ENCODE measurements at places on chromosomes 16 and 17. TPM values are rescaled to one million over a fixed set of nuclear protein-coding genes. Genes with fewer than 3 reads are reported as not detected.

NXPH3 gene
- 6.3 TPM for total RNA-seq

DNA sequence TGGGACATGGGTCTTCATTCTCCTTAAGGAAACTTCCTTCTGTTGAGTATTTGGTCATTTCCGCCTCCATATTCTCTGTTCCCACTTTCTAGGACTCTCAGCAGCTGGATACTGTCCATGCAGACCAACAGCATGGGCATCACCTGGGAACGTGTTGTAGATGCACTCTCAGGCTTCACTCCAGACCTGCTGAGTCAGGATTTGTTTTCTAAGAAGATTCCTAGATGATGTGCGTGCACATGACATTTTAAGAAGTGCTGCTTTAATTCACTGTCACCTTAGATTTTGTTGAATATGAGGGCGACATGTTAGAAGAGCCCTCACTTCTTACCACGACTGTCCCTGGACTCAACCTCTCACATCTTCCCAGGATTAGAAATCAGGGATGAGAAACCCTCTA, 10.0 kb upstream of the SDK2 start:
- H3K27ac ChIP-seq, result no peak overlapping the region
- no peaks in the 10 kb centered on the region for H3K36me3 ChIP-seq
- no peak for DNase-seq

KRT20 gene
- not detected for total RNA-seq

CTF1 gene
- 9.3 TPM for total RNA-seq

DNA sequence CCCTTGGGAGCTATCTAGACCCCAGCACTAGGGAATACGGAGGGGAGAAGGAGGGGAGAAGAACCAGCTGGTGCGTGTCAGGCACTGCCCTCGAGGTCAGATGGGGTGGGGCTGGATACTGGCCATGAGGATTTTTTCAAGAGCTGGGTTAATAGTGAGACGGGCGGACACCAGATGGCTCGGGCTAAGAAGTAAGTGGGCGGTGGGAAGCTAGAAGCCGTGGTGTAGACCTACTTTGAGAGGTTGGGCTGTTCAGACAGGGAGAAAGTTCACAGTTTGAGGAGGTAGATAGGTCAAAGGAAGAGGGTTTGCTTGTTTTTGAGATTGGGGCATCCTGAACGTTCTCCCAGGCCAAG, 303.8 kb downstream of the SEC14L1 start:
- no peaks in the 10 kb centered on the region for H3K27me3 ChIP-seq
- no peaks in the 10 kb centered on the region for H3K36me3 ChIP-seq
- H3K4me1 ChIP-seq, result peaks cover 72% of the 10 kb centered on the region
- H3K27ac ChIP-seq, result peak overlapping the region; percentile 70

CBFA2T3 gene
- total RNA-seq, result 19.0 TPM

METTL26 gene
- total RNA-seq, result 53.5 TPM

MYO15B gene
- 193 TPM for total RNA-seq

- H3K4me1 ChIP-seq, result no peaks in the 10 kb centered on the region
- no peak overlapping the region for H3K27ac ChIP-seq
- no peaks in the 10 kb centered on the region for H3K27me3 ChIP-seq
- H3K4me3 ChIP-seq, result no peak overlapping the region
- DNase-seq, result no peak
Observed at GRCh38 chr16:62060089-62060488, 23.9 kb upstream of the CDH8 start.

GRCh38 chr17:49968405-49969133, 421 bp upstream of the DLX4 start:
- peaks cover 94% of the 10 kb centered on the region for H3K27me3 ChIP-seq
- peak overlapping the region; percentile 36 for H3K27ac ChIP-seq
- peaks cover 39% of the 10 kb centered on the region for H3K4me1 ChIP-seq
- H3K36me3 ChIP-seq, result no peaks in the 10 kb centered on the region

ADAMTS18 gene
- 0.46 TPM for total RNA-seq

GRCh38 chr17:50872710-50873424, 6.7 kb upstream of the TOB1 start:
- no peak for DNase-seq
- H3K4me3 ChIP-seq, result no peak overlapping the region
- no peak overlapping the region for H3K27ac ChIP-seq
- H3K4me1 ChIP-seq, result peaks cover 18% of the 10 kb centered on the region
- no peaks in the 10 kb centered on the region for H3K27me3 ChIP-seq

DNA sequence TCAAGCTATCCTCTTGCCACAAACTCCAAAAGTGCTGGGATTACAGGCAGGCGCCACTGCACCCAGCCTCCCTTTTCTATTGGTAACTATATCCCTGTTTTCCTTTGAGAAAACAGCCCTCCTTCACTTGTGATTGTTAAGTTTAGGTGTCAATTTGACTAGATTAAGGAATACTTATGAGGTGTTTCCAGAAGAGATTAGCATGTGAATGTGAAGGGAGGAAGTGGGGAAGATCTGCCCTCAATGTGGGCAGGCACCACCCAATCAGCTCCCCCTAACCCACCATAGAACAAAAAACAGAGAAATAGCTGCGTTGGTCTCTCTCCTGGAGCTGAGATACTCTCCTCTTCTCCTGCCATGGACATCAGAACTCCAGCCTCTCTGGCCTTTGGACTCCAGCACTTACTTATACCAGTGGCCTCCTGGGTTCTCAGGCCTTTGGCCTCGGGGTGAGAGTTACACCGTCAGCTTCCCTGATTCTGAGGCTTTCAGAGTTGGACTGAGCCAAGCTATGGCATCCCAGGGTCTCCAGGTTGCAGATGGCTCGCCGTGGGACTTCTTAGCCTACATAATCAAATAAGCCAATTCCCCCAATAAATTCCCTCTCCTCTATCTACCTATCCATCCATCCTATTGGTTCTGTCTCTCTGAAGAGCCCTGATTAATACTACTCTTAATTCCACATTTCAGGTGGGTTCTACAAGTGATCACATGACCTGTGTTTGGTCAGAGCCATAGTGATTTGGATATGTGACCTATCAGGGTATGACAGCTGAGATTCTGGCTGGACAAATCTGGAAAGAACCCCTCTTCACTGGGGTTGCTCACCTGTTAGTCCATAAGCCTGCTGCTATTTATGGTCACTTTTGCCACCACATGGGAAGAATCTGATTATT, 12.0 kb upstream of the STAT3 start:
- peaks cover 29% of the 10 kb centered on the region for H3K36me3 ChIP-seq
- DNase-seq, result no peak
- peaks cover 8% of the 10 kb centered on the region for H3K4me1 ChIP-seq
- H3K27ac ChIP-seq, result no peak overlapping the region
- no peak overlapping the region for H3K4me3 ChIP-seq

GRCh38 chr17:75093548-75094158, 5.9 kb downstream of the SLC16A5 start:
- no peaks in the 10 kb centered on the region for H3K27me3 ChIP-seq
- H3K27ac ChIP-seq, result peak overlapping the region; percentile 65
- H3K36me3 ChIP-seq, result peaks cover 9% of the 10 kb centered on the region
- DNase-seq, result no peak
- H3K4me1 ChIP-seq, result peaks cover 58% of the 10 kb centered on the region

PSMD3 gene
- 73.6 TPM for total RNA-seq

DNA sequence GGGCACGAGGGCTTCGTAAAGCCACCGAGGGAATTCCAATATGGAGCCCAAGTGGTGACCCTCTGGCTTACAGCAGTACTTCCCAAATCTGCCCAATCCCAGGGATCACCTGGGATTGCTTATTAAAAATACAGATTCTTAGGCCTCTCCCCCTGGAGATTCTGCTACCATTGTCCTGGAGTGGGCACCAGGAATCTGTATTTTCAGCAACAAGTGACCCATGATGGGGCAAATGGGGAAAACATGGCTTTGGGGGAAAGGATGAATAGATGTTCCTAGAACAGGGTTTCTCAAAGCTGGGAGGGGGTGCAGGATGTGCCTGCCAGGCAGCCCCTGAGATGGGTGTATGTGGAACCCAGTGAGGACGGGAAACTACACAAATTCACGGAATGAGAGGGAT, 40.6 kb downstream of the EMP2 start:
- no peak for DNase-seq
- no peaks in the 10 kb centered on the region for H3K27me3 ChIP-seq

- no peak for DNase-seq
- no peaks in the 10 kb centered on the region for H3K4me1 ChIP-seq
- H3K27ac ChIP-seq, result no peak overlapping the region
- H3K36me3 ChIP-seq, result no peaks in the 10 kb centered on the region
- no peaks in the 10 kb centered on the region for H3K27me3 ChIP-seq
Observed at GRCh38 chr17:2549392-2550211, 37.9 kb upstream of the METTL16 start.

- H3K36me3 ChIP-seq, result no peaks in the 10 kb centered on the region
- no peak overlapping the region for H3K4me3 ChIP-seq
- DNase-seq, result no peak
- H3K27me3 ChIP-seq, result no peaks in the 10 kb centered on the region
- H3K4me1 ChIP-seq, result peaks cover 3% of the 10 kb centered on the region
Observed at GRCh38 chr16:4081047-4081446, 35.2 kb downstream of the ADCY9 start.

GRCh38 chr16:83115491-83116232, 488.9 kb downstream of the CDH13 start:
- H3K4me1 ChIP-seq, result no peaks in the 10 kb centered on the region
- H3K36me3 ChIP-seq, result no peaks in the 10 kb centered on the region
- no peak for DNase-seq
- H3K4me3 ChIP-seq, result no peak overlapping the region
- H3K27me3 ChIP-seq, result no peaks in the 10 kb centered on the region

BCL6B gene
- total RNA-seq, result 42.6 TPM

- DNase-seq, result no peak
- no peak overlapping the region for H3K4me3 ChIP-seq
- no peak overlapping the region for H3K27ac ChIP-seq
- no peaks in the 10 kb centered on the region for H3K36me3 ChIP-seq
Observed at GRCh38 chr16:55853114-55853513, 20.2 kb upstream of the CES1 start.

- no peaks in the 10 kb centered on the region for H3K27me3 ChIP-seq
- DNase-seq, result no peak
- H3K27ac ChIP-seq, result no peak overlapping the region
- H3K36me3 ChIP-seq, result peaks cover 27% of the 10 kb centered on the region
- H3K4me1 ChIP-seq, result peaks cover 28% of the 10 kb centered on the region
Observed at GRCh38 chr17:18921485-18921884, 30.5 kb upstream of the SLC5A10 start.

GRCh38 chr16:81461766-81462165, 17.2 kb downstream of the CMIP start:
- H3K4me3 ChIP-seq, result no peak overlapping the region
- H3K4me1 ChIP-seq, result peaks cover 65% of the 10 kb centered on the region
- H3K27ac ChIP-seq, result no peak overlapping the region
- no peaks in the 10 kb centered on the region for H3K27me3 ChIP-seq

LRRC36 gene
- 27.4 TPM for total RNA-seq

CA5A gene
- total RNA-seq, result not detected

PHKG2 gene
- total RNA-seq, result 26.0 TPM

DNA sequence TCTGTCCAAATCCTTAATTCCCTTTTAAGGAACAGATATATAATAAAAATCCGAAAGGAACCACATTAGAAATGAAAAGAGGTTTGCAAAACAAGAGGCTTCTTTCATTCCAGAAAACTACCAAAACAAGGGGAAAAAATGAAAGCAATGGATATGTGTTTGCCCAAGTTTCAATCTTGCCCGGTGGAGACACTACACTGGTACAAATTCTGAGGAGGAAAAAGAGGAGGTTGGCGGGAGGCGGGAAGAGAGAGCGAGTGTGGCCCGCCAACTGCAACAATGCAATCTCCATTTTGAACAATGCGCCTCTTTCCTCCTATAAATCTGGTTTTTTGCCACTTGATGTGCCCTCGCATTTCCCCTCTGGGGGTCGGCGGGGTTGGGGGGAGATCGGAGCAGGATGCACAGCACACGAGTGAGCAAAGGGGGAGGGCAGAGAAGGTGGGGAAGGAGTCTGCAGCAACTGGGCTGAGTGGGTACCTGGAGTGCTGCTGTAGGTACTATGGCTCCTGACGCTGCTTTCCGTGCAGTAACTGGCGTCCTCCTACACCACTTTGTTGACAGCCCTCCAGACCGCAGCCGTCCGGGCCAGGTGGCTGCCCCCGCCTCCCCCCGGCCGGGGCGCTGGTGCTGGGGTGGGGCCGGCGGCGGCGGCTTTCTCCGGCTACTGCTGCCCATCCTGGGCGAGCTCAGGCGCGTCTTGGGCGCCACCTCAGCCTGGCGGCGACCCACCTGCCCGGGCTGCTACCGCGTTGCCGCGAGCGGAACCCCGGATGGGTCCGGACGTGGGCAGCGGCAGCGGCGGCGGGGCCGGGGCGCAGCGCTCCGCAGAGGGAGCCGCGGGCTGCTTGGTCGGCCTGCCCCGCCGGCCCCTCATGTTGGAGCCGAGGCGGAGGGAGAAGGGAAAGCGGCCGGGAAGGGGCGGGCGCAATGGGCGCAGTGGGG, 93.8 kb upstream of the PLEKHM1 start:
- no peaks in the 10 kb centered on the region for H3K36me3 ChIP-seq
- DNase-seq, result peak; percentile 86
- peak overlapping the region; percentile 89 for H3K27ac ChIP-seq

- DNase-seq, result peak; percentile 38
- H3K27me3 ChIP-seq, result no peaks in the 10 kb centered on the region
- peaks cover 30% of the 10 kb centered on the region for H3K4me1 ChIP-seq
- no peak overlapping the region for H3K4me3 ChIP-seq
Observed at GRCh38 chr16:73019457-73020362, 28.2 kb downstream of the ZFHX3 start.

C1QTNF1 gene
- 28.3 TPM for total RNA-seq

ALOX12B gene
- not detected for total RNA-seq

APOH gene
- 29.6 TPM for total RNA-seq

C16orf46 gene
- 1.5 TPM for total RNA-seq

GRCh38 chr16:69376393-69377059, 9.3 kb downstream of the TERF2 start:
- H3K4me1 ChIP-seq, result no peaks in the 10 kb centered on the region
- no peak overlapping the region for H3K27ac ChIP-seq
- H3K27me3 ChIP-seq, result no peaks in the 10 kb centered on the region
- no peak for DNase-seq

OR1F1 gene
- not detected for total RNA-seq

PAM16 gene
- 41.2 TPM for total RNA-seq

NFE2L1 gene
- total RNA-seq, result 201 TPM

Data from upper lobe of right lung (tissue), 1 donor.